ENCODE measurements at places on chromosomes 2 and 18.

DNA sequence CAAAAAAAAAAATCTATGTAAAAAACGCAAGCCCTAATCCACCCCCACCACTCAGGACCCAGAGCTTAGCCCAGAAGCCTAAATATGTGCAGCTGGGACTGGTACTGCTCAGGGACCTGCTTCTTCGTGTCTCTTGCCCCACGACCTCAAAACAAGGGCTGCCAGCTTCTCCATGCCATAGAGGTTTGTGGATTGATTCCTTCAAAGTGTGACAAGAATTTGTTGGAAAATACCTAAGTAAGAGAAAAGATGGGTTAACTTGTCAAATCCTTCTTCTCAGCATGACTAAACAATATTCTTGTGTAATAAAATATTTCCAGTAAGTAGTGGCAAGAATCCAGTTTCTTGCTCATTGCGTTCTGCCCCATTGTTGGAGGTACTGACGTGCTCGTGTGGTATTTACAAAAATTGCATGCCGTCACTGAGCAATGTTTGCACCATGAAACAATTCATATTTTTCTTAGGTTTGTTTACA, 825 bp upstream of the SCYGR1 start:
- peak; percentile 97 for DNase-seq

DNA sequence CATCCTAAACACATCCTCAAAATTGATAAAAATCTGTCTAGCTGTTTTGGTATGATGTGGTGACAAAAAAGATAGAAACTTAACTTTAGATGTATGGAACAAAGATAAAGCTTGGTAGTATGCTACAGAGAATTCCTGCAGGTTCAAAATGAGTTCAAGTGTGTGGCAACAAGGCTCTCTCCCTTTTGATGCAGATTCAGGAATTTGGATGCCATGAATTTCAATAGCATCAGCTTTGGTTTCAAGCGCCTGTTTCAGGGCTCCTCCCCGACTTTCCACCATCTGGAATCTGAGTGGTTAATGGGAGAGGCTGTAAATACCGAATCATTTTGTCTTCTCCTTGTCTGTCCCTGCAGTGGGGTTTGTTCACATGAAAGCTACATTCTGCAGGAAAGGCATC, 180.6 kb downstream of the MTX2 start:
- no peak for DNase-seq

- DNase-seq: no peak
These were observed 101.8 kb upstream of the SCN1A start for GRCh38 chr2:166229678-166230023.

DNA sequence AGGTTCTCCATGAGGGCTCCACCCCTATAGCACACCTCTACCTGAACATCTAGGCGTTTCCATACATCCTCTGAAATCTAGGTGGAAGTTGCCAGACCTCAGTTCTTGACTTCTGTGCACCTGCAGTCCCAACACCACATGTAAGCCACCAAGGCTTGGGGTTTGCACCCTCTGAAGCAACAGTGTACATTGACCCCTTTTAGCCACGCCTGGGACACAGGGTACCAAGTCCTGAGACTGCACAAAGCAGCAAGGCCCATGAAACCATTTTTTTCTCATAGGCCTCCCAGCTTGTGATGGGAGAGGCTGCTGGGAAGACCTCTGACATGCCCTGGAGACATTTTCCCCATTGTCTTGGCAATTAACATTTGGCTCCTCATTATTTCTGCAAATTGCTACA, 20.0 kb downstream of the ARL6IP6 start:
- no peak for DNase-seq

- no peak for DNase-seq
These were observed 99.7 kb upstream of the OTOS start for GRCh38 chr2:240240017-240240734.

DNA sequence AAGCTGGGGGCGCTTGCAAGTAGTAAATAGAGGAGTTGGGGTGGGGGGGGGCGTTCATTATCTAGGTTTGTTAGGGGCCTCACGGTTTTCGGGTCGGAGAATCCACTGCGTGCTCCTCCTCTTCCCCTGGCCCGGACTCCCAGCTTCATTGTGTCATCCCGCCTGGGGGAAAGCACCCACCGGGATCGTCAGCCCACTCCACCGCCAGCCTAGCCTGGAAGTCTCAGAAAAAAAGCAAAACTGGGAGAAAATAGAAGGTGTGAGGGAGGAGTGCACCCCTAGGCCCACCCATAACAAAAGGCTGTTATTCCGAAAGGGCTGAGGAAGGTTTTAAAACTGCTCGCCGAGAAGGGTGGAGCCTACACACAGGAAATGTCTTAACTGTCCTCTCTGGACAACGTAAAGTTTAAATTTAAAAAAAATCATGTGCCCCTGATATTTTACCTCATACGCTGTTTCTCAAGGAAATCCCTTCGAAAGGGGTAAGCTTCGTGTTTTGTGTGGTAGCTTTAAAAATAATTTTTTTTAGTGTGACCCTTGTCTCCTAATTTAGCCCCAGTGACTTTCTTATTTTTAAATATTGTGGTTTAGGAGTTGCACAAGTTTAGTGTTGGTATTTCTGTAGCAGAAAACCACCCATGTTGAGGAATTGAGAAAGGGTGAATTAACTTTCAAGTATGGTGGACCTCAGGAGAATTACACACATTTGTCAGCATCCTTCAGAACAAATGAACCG, 104.2 kb downstream of the SPTBN1 start:
- DNase-seq: no peak

- no peak for DNase-seq
These were observed 26.5 kb downstream of the PSD4 start for GRCh38 chr2:113200236-113200635.

- DNase-seq: peak; percentile 43
These were observed 61.9 kb upstream of the EPB41L5 start for GRCh38 chr2:119950966-119951365.

DNA sequence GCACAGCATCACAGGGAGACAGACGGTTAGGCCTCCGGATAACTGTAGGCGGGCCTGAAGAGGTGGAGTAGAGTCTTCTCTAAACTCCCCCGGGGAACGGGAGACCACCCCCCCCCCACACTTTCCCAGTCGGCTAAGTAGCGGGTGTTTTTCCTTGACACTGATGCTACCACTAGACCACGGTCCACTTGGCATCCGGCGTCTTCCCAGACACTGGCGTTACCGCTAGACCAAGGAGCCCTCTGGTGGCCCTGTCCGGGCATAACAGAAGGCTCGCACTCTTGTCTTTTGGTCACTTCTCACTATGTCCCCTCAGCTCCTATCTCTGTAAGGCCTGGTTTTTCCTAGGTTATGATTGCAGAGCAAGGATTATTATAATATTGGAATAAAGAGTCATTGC, 25.7 kb upstream of the NCL start:
- DNase-seq: peak; percentile 12

GRCh38 chr2:71070294-71071093, 2.0 kb downstream of the NAGK start:
- DNase-seq: peak; percentile 47

Measured in cardiac muscle cell (in vitro differentiated cells and primary cell).